CD4-positive, CD25-positive, alpha-beta regulatory T cell (primary cell): ENCODE measurements at places on chromosomes 1 and 21. TPM values are rescaled to one million over a fixed set of nuclear protein-coding genes. Genes with fewer than 3 reads are reported as not detected.

Gene CRP
- not detected for total RNA-seq

Gene FCER1A
- total RNA-seq: 1.5 TPM

Gene TMEM269
- 1.1 TPM for total RNA-seq

- no peak for DNase-seq
Measured at GRCh38 chr21:33199100-33199464, 30.7 kb upstream of the IFNAR2 start.
